Stimulated activated CD8-positive, alpha-beta memory T cell treated with anti-CD3 and anti-CD28 coated beads, Interleukin-4, amount 100 ng/mL, for 4 hours (primary cell): ENCODE measurements at places on chromosomes 6 and 20.

DNA sequence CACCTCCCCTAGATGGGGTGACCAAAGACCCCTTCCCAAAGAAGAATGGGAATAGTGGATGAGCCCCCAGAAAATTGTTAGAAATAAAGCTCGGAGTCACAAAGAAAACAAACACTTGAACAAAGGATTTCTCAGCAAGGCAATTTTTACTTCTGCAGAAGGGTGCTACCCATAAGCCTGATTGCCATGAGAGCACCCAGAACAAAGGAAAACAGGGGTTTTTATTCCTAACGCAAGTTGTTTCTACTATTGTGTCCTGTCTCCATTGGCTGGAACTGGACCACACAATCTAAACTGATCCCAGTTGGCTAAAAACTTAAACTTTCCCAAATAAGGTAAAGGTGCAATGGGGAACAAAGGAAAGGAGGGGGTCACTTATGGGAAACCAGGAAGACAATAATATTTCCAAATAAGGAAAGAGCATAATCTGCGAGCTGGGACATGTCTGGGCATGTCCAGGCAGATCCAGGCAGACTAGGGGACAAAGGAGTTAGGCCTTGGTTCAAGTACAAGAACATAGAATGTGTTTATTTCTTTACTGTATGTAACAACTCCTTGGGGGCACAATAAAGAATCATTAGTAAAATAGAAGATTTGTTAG, 20.0 kb downstream of the HLA-B start:
- no peak for DNase-seq

DNA sequence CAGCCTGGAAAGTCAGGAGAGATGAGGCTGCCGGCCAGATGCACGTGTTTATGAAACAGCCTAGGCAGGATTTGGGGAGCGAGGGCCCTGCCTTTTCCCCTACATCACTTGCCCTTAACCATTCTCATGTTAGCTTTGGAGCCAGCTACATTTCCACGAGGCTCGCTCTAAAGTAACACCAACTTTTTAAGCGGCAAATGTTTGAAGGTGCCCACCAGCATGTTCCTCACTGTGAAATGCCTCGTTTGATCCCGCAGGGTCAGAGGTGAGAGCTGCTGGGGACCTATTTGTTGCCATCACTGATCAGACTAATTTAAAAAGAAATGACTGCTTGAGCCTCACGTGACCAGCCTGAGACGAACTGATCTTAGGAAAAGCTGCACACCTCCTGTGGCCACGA, 51.6 kb upstream of the DACT2 start:
- no peak for DNase-seq

DNA sequence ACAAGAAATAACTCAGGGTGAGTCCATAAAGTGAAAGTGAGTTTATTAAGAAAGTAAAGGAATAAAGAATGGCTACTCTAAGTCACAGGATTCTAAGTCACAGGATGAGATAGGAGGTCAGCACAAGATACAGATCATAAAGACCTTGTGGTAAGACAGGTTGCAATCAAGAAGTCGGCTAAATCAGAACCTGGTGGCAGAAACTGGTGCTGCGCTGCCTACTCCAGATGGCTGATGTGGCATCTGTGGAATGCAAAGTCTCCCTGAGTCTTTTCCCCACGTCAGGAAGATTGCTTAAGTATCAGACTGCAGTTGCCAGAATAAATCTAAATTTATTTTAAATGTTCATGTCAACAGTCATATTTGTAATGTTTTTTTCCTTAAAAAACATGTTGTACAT, 10.7 kb upstream of the KCNK15 start:
- DNase-seq, result no peak

- DNase-seq, result no peak
Observed at GRCh38 chr6:88454658-88455057, 288.5 kb upstream of the CNR1 start.

GRCh38 chr6:33962246-33963027, 158.6 kb upstream of the MLN start:
- DNase-seq, result no peak

DNA sequence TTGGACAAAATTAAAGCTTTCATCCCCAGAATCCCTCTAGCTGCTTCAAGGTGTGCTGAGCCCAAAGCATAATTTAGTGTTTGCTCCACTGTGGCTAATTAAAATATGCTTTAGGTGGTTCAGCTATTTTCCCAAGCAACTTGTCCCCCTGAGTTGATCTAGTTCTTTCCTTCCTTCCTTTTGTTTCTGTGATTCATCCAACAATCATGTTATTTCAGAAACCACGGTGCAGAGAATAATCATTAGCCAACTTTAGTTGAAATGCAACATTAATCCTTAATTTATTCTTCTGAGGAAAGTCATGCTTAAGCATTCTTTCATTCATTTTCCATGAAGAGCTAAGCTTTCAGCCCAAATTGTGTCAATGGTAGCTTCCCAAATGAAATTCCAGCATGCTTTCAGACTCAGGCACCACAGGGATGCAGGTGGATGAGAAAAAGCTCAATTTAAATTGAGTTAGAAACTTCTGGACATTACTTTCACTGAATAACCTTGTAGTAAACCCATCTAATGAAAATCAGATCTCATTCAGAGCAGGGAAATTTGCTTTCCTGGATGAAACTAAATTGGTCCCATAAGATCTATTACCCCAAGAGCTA, 209.0 kb upstream of the NT5E start:
- DNase-seq, result no peak

- no peak for DNase-seq
Observed at GRCh38 chr6:128118401-128118800, 217.5 kb upstream of the THEMIS start.

- DNase-seq, result no peak
Observed at GRCh38 chr6:164871783-164872182, 437.6 kb downstream of the C6orf118 start.

- DNase-seq, result no peak
Observed at GRCh38 chr20:37501940-37502339, 19.1 kb upstream of the NNAT start.

DNA sequence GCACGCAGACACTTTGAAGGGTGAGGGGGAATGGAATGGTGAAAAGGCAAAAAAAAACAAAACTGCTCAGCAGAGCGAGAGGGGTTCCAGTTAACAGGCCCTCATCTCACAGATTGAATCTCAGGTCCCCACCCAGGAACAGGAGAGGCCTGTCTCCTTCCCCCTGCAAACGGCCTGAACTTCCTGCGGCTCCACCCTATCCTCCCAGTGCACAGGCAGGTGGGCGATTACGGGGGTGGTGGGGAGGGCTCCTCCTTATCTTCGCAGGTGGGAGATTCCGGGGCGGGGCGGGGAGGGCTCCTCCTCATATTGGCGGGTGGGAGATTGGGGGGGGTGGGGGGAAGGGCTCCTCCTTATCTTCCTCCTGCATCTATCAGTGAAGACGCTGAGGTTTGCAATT, 129.0 kb downstream of the SOX4 start:
- DNase-seq, result no peak

DNA sequence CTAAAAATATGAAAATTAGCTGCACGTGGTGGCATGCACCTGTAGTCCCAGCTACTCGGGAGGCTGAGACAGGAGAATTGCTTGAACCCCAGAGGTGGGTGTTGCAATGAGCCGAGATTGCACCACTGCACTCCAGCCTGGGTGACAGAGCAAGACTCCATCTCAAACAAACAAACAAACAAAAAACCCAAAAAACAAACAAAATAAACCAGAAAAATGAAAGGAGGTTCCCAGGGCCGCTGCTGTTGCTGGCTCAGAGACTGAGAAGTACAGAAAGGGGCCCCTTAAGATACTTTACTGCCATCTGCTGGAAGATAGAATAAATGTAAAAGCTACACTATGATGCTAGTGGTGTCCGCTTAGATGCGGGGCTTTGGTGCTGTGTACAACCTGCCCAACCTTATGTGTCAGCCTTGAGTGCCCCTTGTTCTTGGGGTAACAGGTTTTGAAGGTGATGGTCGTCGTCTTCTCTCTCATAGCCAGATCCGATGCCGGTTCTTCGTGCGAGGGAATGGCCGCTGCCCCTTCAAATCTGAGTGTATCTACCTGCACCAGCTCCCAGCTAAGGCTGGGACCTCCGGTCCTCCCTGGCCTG, 2.8 kb upstream of the FANCE start:
- no peak for DNase-seq

GRCh38 chr20:63397946-63398450, 36.8 kb upstream of the CHRNA4 start:
- DNase-seq, result no peak

GRCh38 chr20:58714340-58714922, 21.8 kb downstream of the NPEPL1 start:
- DNase-seq, result no peak

DNA sequence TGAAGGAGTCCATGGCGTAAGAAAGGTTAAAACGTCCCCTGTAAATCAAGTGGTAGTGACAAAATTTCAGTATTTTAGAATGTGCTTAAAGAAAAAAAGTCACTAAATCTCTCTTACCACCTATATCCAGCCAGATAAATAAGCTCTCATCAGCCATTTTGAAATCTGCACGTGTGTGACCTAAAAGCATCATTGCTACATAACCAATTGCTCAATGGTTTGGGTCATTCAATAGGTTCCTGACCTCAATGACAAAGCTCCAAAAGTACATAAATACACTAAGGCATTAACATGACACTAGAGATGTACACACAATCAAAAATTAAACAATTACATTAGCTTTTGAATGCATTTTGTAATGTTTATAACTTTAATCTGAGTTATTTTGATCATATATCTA, 272.4 kb downstream of the GMDS start:
- no peak for DNase-seq

GRCh38 chr20:46640536-46641311, 10.5 kb downstream of the SLC13A3 start:
- DNase-seq, result no peak

- DNase-seq, result no peak
Observed at GRCh38 chr20:58621906-58622548, 29.1 kb upstream of the STX16 start.
